ENCODE measurements at places on chromosomes 1 and 21. TPM values are rescaled to one million over a fixed set of nuclear protein-coding genes. Genes with fewer than 3 reads are reported as not detected.

- no peak for DNase-seq
Observed at GRCh38 chr21:36542312-36543101, 62.6 kb upstream of the CLDN14 start.

DNA sequence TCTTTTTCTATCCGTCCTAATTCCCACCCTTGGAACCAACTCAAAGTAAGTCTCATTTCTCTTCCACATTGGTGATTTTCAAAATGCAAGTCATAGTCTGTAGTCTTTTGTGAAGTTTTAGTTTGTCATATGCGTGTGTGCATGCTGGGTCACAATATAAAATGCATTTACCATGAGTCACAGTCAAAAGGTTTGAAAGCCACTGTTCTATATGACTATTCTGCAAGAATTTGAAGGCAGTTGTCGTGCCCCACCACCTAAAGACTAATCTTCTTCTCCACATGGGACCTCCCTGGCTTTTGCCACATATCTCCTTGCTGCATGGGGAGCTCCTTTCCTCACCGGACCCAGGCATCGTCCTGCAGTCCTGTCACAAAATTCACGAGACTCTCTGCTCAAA lies 1.6 kb downstream of the STPG1 start:
- no peak for DNase-seq

DNA sequence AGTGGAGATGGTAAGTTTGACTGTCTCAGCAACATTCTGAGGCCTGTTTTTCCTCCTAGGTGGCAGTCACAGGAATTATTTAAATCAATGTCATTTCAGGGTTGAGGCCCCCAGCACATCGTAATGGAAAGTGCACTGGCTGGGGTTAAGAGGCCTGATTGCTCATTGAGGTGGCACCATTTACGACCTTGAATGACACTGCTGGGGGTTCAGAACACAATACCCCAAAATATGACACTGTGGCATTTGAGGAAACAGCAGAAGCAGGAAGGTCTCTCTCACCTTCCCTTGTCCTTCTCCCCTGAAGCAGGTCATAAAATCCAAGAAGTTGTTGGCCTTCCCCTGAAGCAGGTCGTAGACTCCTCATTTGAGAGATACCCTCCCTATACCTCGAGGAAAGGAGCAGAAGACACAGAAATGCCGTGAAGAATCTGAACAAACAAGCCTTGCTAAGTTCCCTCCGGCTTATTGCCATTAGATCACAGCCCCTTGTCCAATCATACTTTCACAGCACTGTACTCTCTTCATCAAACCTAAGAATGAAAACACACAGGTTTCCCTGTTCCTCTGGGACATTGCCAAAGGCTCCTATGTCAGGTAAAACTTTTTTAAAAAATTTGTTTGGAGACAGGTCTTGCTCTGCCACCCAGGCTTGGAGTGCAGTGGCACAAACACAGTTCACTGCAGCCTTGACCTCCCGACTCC lies 71.3 kb downstream of the S1PR1 start:
- DNase-seq = no peak

DNA sequence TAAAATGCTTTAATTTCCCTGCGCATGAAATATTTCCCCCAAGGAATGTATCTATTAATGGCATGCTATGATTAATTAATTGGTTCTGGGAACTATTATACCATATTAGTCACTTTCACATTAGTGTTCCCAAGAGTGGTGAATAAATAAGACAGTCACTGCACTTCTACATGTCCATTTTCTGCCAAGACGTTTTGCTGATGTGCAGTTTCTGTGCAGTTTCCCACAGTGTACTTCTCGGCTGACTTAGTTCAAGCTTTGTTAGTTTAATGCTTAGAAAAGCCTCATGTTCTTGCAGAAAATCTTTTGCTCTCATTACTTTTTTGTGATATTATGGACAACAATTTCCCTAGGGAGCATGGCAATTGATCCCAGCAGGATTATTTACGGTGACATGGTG lies 1014.5 kb downstream of the BRINP3 start:
- no peak for DNase-seq

DNA sequence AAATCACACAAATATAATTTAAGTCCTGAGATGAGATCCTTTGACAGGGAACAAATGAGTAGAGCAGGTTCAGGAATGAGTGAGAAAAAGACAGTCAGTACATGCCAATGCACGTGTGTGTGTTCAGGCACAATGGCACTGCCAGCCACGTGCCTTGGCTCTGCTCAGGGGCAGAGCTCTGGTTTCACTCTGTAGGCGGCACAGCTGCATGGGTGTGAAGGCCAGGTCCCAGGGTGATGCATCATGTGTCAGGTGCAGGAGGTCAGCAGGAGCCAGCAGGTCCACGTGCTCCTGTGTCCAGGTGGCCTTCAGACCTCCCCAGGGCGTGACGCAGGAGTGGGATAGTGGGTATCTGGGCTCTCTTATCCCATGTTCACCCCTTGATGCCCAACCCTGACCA lies 386.1 kb downstream of the KCNH1 start:
- DNase-seq = no peak

- no peak for DNase-seq
Observed at GRCh38 chr1:56409112-56409691, 170.2 kb downstream of the PLPP3 start.

GRCh38 chr1:154622503-154623039 lies 14.6 kb upstream of the ADAR start:
- no peak for DNase-seq

DNA sequence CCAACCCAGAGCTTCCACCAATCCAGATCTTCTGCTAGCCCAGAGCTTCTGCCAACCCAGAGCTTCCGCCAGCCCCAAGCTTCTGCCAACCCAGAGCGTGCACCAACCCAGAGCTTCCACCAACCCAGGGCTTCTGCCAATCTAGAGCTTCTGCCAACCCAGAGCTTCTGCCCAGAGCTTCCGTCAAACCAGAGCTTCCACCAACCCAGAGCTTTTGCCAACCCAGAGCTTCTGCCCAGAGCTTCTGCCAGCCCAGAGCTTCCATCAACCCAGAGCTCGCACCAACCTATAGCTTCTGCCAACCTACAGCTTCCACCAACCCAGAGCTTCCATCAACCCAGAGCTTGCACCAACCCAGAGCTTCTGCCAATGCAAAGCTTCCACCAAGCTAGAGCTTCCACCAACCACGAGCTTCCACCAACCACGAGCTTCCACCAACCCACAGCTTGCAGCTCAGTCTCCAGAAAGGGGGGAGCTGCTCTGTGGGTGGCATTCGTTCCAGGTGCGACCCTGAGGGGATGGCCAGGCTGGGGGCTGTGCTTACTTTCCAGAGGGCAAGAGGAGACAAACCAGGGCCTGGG lies 23.8 kb downstream of the CRYAA start:
- peak; percentile 71 for DNase-seq

DNA sequence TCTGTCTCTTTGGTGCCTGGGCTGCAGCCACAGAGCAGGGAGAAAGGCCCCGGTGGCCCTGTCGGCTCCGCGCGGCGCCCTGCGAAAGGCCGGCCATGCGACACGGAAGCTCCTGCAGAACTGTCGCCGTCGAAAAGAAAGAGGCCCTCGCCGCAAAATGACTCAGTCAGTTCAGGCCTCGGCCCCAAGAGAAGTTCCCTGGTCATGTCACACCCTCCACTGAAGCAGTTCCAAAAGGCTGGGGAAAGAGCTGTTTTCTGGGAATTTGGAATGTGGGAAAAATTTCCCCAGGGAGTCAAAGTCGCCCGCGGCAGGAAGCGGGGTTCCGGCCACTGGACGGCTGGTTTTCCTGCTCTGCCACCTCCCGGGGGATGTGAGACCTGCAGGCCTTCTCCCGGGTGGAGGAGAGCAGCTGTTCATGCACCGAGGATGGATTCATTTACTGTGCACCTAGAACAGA lies 115.8 kb upstream of the ZNF678 start:
- DNase-seq = no peak

The HSD3B1 gene
- not detected for total RNA-seq

The LHX8 gene
- not detected for total RNA-seq

The CA6 gene
- not detected for total RNA-seq

The RASSF5 gene
- total RNA-seq = not detected

The FOXD3 gene
- not detected for total RNA-seq

The C4BPB gene
- total RNA-seq = not detected

The LRRC8B gene
- 4.1 TPM for total RNA-seq

The PRAMEF27 gene
- not detected for total RNA-seq

All from osteocyte (in vitro differentiated cells).